ENCODE measurements at places on chromosomes 2 and 18. TPM values are rescaled to one million over a fixed set of nuclear protein-coding genes. Genes with fewer than 3 reads are reported as not detected.
A peak's percentile ranks its signal among the peaks of the same experiment; 100 is the strongest.

- no peak for DNase-seq
These were observed 2.2 kb upstream of the DLX1 start for GRCh38 chr2:172082944-172083627.

DNA sequence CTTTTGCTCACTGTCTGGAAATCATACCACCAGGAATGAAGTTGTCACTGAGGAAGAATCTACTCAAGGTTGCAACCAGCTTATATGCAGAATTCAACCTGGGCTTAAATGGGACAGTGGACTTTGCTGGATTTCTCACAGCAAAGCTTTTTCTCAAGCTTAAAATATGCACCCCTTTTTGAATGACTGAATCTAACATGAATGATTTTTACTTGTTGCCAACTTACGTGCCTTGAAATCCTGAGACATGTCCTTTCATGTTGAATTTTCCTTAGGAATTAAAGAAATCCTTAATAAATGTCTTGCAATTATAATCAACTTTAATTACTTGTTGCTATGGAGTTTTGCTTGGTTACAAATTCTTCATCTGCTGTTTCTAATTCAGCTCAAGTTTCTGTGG, 57.4 kb downstream of the SPP2 start:
- no peak for DNase-seq

- no peak for DNase-seq
These were observed 41.0 kb downstream of the PAX8 start for GRCh38 chr2:113237604-113238160.

DNA sequence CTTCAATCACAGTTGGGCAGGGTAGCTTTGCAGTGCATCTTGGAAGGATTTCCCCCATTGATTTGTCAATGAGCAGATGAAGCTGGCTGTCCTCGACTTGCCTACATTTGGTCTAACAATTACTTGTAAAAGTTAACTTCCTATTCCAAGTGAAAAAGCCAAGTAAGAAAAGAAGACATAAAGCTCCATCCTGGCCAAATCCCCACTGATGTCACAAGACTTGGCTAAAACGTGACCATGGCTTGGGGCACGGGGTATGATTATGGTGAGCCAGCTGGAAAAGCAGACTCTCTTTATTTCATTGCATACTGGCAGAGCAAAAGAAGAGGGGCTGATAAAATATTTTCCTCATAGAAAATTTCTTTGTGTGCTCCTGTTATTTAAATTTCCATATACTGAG, 25.4 kb upstream of the PID1 start:
- no peak for DNase-seq

DNA sequence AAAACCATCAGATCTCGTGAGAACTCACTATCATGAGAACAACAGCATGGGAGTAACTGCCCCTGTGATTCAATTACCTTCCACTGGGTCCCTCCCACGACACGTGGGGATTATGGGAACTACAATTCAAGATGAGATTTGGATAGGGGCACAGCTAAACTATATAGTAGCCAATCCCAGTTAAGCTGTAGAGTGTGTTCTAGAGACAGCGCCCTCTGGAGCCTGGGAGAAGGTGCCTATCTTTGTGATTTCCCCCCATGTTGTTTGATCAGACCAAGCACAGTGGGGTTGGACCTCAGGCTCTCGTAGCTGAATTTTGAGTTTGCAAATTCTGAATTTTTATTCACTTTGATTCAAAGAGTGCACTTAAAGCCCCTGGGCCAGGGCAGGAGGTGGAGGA, 108.2 kb upstream of the TWIST2 start:
- no peak for DNase-seq

- no peak for DNase-seq
These were observed 815.5 kb downstream of the EPHA4 start for GRCh38 chr2:220756653-220757052.

GRCh38 chr18:64416990-64417389, 268.1 kb upstream of the LINC00305 start:
- no peak for DNase-seq

DNA sequence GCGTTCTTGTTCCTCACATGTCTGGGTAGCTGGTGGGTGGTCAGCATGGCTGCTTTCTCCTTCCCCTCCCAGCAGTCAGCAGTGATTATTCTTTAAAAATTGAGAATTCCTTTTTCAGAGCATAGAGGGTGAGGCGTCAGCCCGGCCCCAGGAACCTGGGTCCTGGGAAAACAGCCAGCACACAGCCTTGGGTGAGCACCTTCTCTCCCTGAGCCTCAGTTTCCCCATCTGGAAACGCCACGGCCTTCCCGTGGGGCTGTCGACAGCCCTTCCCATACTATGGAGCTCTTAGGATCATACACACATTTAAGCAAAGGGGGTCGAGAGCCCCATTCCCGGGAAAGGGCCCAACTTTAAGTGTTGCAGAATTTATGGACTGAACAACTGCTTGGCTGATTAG, 73.5 kb downstream of the SH3RF3 start:
- DNase-seq: no peak

GRCh38 chr2:224775647-224776046, 59.5 kb upstream of the CCDC195 start:
- no peak for DNase-seq

- no peak for DNase-seq
These were observed 28.0 kb downstream of the KLF7 start for GRCh38 chr2:207137596-207138337.

DNA sequence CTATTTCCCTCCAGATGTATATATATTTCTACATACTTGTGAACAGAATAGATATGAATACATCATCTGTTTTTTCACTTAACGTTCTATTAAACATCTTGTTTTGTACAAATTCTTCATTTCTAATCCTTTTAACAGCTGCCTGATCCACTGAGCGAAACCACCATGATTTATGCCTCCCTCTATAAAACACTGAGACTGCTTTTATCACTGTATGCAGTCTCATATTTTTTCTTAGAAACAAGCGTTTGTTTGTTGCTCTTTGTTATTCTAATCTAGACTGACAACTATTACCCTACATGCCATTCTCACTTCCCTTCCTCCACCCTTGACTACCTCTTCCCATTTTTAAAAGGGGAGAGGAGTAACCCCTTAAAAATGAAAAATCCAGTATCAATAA, 88.2 kb downstream of the DTNB start:
- no peak for DNase-seq

- no peak for DNase-seq
These were observed 409.2 kb upstream of the HS6ST1 start for GRCh38 chr2:128727914-128728313.

GRCh38 chr2:68483011-68483410, 15.6 kb downstream of the APLF start:
- no peak for DNase-seq

DNA sequence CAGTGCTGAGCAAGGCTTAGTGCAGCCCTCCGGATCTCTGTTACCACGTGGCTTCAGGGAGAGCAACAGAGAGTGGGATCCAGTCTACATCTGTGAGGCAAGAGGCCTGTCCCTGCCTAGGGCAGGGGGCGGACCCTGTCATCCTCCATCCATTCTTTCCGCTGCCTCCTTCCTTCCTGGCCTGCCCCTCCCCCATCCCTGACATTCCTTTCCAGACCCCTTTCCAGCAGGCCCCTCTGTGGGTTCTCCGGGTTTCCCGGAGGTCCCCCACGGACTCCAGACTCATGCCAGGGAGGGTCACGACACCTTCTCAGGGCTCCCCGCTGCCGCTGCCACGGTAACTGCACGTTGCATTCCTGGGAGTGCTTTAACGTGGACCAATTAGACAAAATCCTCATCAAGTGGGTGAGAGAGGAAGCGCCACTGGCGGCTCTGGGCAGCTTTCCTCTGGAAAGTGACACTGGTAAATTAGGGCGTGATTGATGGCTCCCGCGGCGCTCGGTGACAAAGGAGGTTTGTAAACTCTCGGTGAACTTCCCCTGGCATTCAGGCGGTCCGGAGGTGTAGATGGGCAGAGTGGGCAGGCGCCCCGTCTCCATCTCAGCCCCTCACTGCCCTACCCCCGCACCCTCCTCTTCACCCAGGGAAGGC, 11.4 kb downstream of the ATOH8 start:
- no peak for DNase-seq

DNA sequence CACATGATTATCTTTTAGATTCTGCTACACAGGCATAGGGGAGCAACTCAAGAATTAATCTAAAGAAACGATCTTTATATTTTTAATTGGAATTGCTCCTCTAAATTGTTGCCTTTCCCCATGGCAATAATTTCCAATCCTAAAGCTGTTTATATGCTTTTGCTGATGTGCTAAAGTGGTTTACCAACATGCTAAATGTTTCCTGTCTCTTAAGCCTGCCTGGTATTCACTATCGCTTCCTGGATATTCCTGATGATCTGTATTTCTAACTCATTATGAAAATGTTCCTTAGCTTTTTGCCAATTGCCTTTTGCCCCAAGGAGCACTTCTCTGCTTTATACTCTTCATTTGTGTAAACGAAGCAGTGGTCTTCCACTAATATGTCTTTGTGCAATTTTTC, 65.8 kb downstream of the PTPN2 start:
- DNase-seq: no peak

GRCh38 chr2:219718066-219718465, 90.6 kb downstream of the SLC4A3 start:
- DNase-seq: no peak

DNA sequence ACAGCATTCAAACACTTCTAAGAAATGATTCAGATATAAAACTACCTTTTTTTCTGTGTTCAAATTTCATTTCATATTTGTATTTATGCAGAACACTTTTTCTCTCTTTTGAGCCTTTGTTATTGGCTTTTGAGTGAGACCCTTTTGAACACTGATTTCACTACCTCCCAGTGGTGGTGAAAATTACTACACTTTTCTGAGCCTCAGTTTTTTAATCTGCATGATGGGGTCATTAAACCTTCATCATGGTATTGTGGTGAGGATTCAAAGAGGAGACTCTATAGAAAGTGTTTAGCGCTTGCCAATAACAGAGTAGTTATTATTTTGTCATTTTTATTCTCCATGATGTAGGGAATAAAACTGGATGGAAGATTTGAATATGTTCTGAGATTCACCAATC, 169.8 kb downstream of the THSD7B start:
- DNase-seq: no peak

DNA sequence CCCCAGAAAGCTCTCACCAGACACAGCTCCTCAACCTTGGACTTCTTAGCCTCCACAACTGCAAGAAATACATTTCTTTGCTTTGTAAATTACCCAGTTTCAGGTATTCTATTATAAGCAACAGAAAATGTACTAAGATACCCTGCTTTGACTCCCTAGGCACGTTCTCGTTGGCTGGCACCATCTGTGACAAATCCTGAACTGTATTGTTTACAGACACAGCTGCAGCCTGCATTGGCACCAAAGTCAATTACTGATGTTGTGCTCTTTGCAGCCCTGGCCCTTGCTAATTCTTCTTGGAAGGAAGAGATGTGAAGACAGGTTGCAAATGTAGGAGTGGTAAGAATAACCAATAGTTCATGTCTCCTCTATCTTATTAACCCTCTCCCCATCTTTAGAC, 72.7 kb upstream of the FAM136A start:
- DNase-seq: no peak

DNA sequence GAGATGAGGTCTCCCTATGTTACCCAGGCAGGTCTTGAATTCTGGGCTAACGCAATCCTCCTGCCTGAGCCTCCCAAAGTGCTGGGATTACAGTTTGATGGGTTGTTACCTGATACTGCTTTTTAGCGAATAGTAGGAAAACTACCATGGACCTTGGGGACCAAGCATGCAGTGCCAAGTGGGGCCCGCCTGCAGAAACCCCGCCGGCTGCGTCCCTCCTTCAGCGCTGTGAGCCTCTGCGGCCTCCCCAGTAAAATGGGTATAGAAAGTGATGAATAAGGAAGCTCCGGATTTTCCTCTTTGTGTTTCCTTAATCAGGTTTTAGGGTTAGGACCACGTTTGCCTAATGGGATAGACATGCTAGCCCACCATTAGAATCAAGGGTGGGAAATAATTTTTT, 30.4 kb downstream of the RAMP1 start:
- DNase-seq: peak; percentile 6

DNA sequence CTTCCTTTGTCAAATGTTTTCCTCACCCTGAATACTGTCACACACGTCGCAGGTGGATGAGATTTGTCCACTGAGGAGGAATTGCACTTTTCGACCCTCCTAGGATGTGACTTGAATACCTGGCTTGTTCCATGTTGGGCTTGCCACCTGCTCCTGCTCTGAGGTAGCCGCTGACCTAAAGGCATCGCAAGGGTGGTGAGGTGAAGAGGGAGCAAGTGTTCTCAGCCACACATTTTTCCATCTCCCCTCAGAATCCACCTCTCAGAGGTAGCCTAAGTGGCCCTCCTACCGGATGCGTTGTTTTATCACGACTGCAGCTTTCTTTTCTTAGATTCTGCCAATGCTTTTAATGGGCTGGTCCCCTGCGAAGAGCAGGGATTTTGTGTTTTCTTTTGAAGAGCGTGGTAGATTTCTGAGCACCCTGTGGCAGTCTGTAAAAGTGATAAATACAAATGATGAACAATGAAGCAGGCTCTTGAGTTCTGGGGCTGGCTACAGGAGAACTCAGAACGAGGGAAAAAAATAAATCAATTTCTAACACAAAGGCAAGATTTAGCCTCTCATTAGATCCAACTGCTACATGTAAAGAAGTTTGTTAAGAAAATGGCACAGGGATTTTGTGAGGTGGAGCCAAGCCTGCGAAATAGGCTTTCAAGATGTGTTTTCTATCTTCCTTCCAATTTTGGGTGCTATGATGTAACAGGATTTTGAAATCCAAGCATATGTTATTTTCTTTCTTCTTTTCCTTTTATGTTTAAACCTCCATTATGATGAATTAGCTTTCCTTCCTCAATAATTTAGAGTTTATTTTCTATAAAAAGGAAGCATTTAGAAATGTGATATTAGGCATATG, 386.7 kb downstream of the TGIF1 start:
- DNase-seq: no peak

GRCh38 chr2:144967961-144968360, 448.0 kb upstream of the ZEB2 start:
- DNase-seq: no peak

GRCh38 chr2:42879913-42880737, 87.7 kb upstream of the HAAO start:
- no peak for DNase-seq

DNA sequence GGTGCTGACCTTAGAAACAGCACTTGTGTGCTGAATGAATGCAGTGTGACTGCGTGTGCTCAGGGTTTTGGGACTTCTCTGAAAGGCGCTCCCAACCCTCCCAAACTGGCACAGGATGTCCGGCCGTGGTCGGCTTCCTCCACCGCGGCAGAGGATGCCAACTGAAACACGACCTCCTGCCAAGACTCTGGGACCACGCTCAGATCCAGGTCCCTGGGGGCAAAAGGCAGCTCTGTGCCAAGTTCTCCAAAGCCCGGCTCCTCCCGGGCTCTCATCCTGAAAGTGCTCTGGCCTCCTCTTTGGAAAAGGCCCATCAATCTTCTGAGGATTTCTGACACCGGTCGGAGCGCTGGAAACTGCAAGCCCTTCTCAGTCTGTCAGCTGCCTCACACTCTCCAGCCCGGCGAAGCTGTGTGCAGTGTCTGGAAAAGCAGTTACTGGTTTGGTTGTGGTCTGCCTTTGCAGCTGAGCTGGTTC, 32.3 kb upstream of the ZBTB7C start:
- DNase-seq: peak; percentile 95

Gene STK16
- total RNA-seq: 19.7 TPM

Gene POMC
- total RNA-seq: 1.4 TPM

Gene FZD7
- 24.3 TPM for total RNA-seq

Gene HSBP1L1
- 13.0 TPM for total RNA-seq

Gene POTEJ
- total RNA-seq: not detected

Gene CMPK2
- 5.3 TPM for total RNA-seq

Gene EN1
- not detected for total RNA-seq

Gene MAP4K4
- total RNA-seq: 112 TPM

Gene NEU2
- not detected for total RNA-seq

Gene COL5A2
- total RNA-seq: 115 TPM

Gene MERTK
- total RNA-seq: 29.7 TPM

Gene TNFRSF11A
- total RNA-seq: 9.1 TPM

Gene PTPRN
- not detected for total RNA-seq
